ENCODE measurements at places on chromosomes 3 and 15.

- no peak for DNase-seq
Measured at GRCh38 chr3:39013289-39013688, 38.5 kb downstream of the SCN11A start.

GRCh38 chr15:70222606-70223005, 124.9 kb upstream of the TLE3 start:
- DNase-seq = no peak

DNA sequence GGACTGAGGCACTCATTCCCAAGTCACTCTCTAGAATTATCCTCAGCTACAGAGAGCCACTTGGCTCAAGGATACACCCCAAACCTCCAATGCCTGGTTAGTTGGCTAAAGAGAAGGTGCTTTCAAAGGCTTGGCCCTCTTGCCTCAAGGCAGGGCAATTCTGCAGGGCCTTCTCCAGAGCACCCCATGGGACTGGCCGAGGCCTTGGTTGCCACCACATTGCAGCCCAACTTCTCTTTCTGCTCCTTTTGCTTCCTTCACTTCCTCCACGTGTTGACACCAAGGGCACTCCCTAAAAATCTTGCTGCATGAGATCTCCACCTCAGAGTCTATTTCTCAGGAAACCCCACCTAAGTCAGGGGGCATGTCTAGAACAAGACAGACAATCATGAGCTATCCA, 36.7 kb downstream of the MEGF11 start:
- DNase-seq = no peak

GRCh38 chr3:123533554-123534159, 51.2 kb downstream of the HACD2 start:
- no peak for DNase-seq

DNA sequence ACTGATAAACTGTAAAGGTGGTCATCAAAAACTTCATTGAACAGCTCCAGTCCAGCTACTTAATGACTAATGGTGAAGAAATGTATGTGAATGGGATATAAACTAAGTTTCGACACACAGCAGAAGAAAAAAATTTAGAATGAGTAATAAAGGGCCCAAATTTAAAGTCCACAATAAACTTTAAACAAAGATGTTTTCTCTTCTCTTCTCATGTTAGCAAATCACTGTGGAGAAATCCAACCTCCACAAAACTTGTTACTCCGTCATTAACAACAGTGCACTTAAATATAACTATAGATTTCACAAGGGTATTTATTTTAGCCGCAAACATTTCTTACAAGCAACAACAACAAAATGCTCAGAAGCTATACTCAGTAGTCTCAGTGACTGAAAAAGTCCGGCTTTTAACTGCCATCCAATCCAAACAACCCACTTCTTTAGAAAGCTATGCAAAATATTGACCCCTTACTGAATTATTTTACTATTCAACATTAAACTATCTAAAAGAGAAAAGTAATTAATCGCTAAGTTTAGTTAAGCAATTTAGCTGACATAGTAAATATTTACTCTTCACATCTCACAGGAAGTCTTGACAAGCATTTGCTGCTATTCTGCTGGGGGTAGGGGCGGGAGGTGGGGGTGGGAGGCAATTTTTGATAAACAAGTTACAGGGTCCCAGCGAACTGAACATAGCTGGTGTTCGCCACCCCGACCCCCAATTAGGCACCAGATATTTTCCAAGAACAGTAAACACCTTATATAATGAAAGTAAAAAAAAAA, 2.4 kb downstream of the IGF2BP2 start:
- DNase-seq = no peak

GRCh38 chr15:79364571-79365240, 53.8 kb downstream of the TMED3 start:
- no peak for DNase-seq

GRCh38 chr3:149701206-149701976, 43.6 kb upstream of the WWTR1 start:
- no peak for DNase-seq

- no peak for DNase-seq
Measured at GRCh38 chr3:151631946-151632345, 101.8 kb upstream of the AADACL2 start.

GRCh38 chr3:177893331-177893730, 642.9 kb upstream of the KCNMB2 start:
- no peak for DNase-seq
